ENCODE measurements at places on chromosomes 5 and 9.

GRCh38 chr5:135392256-135392655 is 6.8 kb downstream of the MACROH2A1 start:
- no peak for DNase-seq

- DNase-seq, result no peak
Measured at GRCh38 chr5:136337788-136338187, 27.6 kb downstream of the TRPC7 start.

DNA sequence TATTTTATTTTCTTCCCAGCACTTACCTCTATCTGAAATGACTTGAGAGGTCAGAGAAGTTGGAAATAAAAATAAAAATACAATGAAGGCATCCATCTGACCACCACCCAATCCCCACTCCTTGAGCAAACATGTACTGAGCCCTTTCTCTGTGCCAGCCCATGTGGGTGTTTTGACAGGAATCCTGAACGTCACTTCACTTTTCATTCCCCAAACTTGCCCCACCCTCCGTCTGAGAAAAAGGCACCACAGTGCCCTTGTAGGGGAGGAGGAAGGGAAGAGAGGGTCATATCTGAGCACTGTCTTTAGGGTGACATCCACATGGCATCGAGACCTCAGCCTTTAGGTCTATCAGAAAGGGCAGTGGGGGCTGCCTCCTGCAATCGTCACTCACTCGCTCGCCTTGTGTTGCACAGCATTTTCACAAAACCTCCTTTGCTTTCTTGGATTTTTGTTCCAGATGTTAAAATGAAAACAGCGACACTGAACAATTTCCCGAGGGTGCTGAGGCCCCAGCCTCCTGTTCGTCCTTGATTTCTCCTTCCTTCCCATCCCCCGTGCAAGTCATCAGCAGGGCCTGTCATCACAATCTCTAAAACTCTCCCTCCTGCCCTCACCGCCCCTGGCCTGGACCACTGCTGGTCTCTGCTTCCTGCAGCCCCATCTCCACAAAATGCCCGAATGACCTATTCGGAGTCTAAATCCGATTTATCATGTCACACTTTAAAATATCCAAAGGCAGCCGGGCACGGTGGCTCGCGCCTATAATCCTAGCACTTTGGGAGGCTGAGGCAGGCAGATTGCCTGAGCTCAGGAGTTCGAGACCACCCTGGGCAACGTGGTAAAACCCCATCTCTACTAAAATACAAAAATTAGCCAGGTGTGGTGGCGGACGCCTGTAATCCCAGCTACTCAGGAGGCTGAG is 13.0 kb downstream of the HIGD2A start:
- no peak for DNase-seq

DNA sequence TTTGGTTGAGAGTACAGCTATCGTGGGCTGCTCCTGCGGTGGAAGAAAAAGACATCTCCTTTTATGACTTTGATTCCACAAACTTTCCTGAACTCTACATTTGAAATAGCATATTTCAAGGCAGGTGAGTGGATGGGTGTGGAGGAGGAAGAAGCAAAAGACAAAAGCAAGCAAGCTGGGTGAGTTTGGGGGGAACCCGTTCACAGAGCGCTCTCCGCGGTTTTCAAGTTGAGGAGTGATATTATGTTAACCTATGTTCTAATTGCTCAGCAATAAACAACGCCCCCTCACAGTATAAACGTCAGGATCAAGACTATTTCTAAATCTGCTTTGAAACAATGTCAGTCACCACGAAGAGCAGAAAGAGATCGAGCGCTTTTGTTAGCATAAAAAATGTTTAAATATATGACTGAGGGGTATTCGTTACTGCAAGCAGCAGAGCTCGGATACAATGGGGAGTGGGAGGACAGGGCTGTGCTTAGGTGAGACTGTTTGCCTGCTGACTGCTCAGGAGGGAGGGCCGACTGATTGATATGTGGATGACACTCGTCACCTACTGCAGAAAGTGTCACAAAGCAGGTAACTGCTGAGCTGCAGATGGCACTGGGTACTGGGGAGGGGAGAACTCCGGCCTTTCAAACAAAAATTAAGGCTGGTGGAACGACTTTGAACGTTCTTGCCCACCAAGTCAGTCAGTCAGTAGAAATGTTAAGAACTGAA is 236.5 kb downstream of the DRD1 start:
- no peak for DNase-seq

GRCh38 chr5:132662925-132663770 is 5.2 kb downstream of the IL13 start:
- no peak for DNase-seq

- DNase-seq, result no peak
Measured at GRCh38 chr5:127292030-127292735, 1.6 kb downstream of the MEGF10 start.

DNA sequence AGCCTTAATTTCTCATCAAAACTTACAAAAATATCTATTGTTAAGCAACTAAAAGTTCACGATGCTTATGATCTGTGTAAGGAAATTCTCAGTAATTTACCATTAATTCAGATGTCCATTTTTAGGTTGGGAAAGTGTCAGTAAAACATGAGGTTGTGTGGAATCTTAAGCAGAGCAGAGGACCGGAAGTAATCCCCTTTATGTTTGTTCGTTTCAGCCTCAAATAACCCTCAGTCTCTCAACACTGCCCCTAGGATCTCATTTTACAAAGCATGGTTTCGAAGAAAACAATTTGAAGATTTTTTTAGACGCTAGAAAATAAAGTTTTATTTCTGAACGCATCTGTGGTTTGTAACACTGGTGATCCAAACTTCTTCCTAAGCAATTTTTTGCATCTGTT is 504.2 kb downstream of the MAT2B start:
- no peak for DNase-seq

GRCh38 chr5:146510559-146511125 is 5.3 kb downstream of the GPR151 start:
- no peak for DNase-seq

DNA sequence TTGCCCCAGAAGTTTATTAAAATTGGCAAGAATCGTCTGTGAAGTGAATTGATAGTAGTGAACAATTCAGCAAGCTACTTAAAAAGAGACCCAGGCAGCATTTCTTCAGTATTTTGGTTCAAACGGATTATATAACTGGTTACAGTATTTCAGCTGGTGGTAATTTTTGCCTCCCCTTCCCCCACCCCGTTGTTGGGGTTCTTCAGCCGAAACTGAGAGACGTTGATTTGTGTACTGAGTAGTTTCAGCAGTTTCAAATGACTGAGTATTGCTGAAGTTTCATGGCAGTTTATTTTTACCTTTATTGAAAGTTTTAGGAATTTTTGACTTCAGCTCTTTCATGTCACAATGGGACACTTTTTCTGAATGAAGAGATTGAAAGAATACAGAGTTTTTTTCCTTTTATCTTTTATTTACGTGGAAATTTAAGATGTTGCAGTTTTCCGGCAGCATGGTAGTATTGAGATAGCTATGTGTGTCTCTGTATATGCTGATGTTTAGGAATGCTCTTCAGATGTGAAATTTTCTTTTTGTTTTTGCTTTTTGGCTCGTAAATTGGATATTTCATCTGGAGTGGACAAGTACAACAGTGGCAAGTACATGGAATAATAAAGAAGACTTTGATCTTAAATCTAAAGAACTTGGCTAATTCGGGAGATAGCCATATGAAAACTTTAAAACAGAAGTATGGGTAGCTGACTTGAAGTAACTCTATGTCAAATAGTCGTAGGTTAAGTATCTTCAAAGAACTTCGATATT is 1.9 kb downstream of the GPBP1 start:
- no peak for DNase-seq

DNA sequence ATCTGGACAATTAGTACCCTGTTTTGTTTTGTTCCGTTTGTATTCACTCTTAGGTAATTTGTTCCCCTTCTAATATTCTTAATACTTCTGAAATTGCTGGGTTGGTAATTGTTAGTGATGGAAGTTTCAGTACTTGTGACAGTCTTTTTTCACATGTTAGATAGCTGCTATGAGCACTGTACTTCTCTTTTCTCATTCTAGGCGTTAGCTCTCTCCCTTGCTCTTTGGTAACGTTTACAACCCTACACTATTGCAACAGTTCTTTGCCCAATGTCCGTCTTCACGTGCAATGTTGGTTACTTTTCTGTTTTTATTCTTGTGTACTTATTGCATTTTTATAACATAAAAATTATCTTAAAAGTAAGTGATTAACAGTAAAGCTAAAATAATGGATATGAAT is 1509.0 kb downstream of the MAT2B start:
- DNase-seq, result no peak

DNA sequence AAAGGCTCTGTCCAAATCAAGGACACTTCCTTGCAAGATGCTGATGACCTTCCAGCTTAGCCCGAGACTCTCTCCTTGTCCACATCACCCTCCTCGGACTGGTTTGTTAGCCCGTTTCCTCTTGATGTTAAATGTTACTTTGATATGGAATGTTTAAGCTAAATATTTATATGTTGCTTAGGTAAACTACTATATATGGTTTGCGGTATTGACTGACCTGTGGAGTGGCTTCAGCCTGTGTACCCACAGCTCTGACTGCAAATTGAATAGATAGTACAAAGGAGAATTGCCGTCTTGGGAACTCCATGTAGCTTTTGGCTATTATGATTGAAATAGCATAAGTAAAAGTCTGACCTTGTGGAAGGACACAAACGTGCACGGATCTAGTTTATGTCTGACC is 422.0 kb downstream of the YTHDC2 start:
- no peak for DNase-seq

DNA sequence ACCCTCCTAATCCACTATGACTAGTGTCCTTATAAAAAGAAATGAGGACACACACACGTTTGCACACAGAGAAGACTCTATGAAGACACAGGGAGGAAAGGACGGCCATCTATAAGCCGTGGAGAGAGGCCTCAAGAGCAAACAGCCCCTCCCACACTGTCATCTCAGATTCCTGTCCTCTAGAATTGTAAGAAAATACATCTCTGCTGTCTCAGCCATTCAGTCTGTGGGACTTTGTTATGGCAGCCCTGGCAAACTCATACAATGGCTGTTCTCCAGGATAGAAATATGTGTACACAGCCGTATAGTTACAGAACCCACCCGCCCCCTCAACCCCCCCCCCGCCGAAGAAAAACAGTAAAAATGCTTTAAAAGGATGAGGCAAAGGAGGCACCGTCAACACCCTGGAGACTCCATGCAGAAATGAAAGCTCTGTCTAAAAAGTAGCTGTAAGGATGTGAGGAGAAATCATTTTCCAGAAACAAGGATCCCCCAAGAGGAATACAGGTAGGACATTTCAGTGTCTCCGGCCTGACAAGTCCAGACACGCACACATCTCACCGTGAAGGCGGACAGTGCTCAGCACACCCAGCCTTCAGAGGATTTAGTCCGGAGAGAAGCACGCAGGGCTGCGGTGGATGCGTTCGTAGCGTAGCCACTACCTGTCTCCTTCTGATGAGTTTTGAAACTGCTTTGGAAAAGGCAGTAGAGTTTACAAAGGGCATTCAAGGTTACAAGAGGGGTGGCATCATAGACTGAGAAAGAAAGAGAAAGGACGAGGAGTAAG is 110.8 kb upstream of the ERCC6L2 start:
- no peak for DNase-seq

DNA sequence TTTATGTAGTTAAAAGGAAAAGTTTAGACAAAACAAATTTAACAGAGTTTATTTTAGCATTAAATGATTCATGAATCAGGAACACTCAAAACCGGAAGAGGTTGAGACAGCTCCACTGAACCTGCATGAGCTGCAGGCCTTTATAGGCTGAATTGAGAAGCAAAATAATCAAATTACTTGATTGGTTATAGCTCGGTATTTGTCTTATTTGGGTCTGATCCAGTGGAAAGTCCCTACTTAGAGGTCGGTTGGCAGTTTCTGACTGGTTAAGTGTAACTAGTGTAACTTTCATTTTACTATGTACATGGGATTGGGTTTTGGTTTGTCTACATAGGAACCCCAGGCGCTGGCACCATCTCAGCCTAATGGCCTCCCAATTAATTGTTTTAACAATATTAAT is 74.1 kb upstream of the PIK3R1 start:
- no peak for DNase-seq

DNA sequence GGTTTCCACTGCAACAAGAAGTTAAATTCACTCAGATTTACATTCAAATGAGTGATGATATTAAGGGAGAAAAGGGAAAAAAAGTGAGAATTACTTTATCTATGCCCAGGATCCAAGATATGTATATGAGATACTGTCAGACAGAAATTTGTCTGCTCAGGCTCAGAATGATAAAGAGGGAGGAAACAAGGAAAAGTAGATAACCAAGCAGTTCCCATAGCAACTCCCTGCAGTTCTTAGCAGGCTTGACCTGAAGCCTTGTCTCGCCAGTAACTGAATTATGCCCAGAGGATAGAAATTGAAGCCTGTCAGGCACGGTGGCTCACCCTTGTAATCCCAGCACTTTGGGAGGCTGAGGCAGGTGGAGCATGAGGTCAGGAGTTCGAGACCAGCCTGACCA is 304.4 kb downstream of the TLE1 start:
- DNase-seq, result no peak

GRCh38 chr5:122697191-122697590 is 77.7 kb upstream of the SNX2 start:
- DNase-seq, result no peak

DNA sequence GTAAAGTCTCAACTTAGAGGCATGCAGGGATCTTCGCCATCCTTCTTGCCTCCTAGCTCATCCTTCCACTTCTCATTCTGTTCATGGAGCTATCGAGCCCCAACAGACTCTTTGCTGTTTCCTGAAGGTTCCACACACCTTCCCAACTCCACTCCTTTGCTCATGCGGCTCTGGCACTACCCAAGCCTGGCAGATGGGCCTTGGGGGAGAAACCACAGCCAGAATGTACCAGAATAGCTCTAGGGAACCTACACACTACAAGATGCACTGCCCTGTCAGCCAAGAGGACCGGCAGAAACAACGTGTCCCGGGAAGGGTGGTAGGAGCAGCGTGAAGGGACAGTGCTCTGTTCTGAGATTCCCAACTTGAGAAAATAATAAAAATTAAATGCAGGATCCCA is 178.9 kb downstream of the GABBR2 start:
- DNase-seq, result no peak

GRCh38 chr5:143776951-143777350 is 35.0 kb upstream of the HMHB1 start:
- DNase-seq, result no peak

GRCh38 chr5:122877518-122877917 is 32.1 kb downstream of the SNX24 start:
- no peak for DNase-seq

GRCh38 chr9:7011395-7012067 is 253.8 kb downstream of the KDM4C start:
- no peak for DNase-seq

- no peak for DNase-seq
Measured at GRCh38 chr9:87701931-87702421, 23.9 kb upstream of the CTSL start.

DNA sequence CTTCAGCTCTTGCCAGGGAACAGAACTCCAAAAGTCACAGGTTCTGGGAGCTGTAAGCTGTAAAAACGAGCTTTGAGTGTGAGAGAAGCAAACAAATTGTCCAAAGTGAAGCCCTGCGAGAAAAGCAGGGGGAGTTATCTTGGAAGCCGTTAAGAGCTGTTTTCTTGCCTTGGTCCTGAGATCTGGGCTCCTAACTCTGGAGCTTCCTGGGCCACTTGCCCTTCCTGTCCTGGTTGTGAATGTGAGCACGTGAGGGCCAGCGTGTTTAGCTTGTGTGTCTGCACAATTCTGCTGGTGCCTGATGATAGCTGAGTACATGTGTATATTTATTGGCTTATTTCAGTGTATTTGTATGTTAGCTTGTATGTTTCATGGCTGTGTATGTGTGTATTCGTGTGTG is 40.5 kb downstream of the DAB2IP start:
- no peak for DNase-seq

- no peak for DNase-seq
Measured at GRCh38 chr9:112757282-112757883, 6.8 kb downstream of the SNX30 start.

GRCh38 chr5:156528673-156529072 is 201.7 kb downstream of the SGCD start:
- no peak for DNase-seq

- no peak for DNase-seq
Measured at GRCh38 chr9:134293611-134294152, 32.6 kb upstream of the RXRA start.
